ENCODE measurements at places on chromosomes 16 and 17. TPM values are rescaled to one million over a fixed set of nuclear protein-coding genes. Genes with fewer than 3 reads are reported as not detected.

HSD17B1 gene
- 9.4 TPM for total RNA-seq

LPO gene
- total RNA-seq = not detected

ZNF597 gene
- total RNA-seq = 1.9 TPM

PPP1R27 gene
- total RNA-seq = not detected

CIITA gene
- total RNA-seq = not detected

HP gene
- not detected for total RNA-seq

SLC38A8 gene
- total RNA-seq = not detected

CRHR1 gene
- not detected for total RNA-seq

SDK2 gene
- 24.7 TPM for total RNA-seq

KRTAP4-9 gene
- not detected for total RNA-seq

ADAP2 gene
- 0.62 TPM for total RNA-seq

OTOA gene
- total RNA-seq = not detected

RNF222 gene
- 0.04 TPM for total RNA-seq

ITGAD gene
- total RNA-seq = not detected

KRTAP3-1 gene
- total RNA-seq = not detected

LRRC37A gene
- total RNA-seq = 0.65 TPM

TMC8 gene
- not detected for total RNA-seq

FBXW10B gene
- total RNA-seq = 0.08 TPM

RBFOX1 gene
- total RNA-seq = not detected

UNC13D gene
- total RNA-seq = 1.2 TPM

RTN4RL1 gene
- 8.0 TPM for total RNA-seq

FAM171A2 gene
- total RNA-seq = 3.4 TPM

NEURL4 gene
- 10.9 TPM for total RNA-seq

NKD1 gene
- total RNA-seq = 0.16 TPM

CRYBA1 gene
- not detected for total RNA-seq

DOC2B gene
- total RNA-seq = not detected
